ENCODE measurements at places on chromosomes 1 and 21.
A peak's percentile ranks its signal among the peaks of the same experiment; 100 is the strongest.

GRCh38 chr1:45876000-45876617 lies 72.7 kb downstream of the MAST2 start:
- no peak for DNase-seq

DNA sequence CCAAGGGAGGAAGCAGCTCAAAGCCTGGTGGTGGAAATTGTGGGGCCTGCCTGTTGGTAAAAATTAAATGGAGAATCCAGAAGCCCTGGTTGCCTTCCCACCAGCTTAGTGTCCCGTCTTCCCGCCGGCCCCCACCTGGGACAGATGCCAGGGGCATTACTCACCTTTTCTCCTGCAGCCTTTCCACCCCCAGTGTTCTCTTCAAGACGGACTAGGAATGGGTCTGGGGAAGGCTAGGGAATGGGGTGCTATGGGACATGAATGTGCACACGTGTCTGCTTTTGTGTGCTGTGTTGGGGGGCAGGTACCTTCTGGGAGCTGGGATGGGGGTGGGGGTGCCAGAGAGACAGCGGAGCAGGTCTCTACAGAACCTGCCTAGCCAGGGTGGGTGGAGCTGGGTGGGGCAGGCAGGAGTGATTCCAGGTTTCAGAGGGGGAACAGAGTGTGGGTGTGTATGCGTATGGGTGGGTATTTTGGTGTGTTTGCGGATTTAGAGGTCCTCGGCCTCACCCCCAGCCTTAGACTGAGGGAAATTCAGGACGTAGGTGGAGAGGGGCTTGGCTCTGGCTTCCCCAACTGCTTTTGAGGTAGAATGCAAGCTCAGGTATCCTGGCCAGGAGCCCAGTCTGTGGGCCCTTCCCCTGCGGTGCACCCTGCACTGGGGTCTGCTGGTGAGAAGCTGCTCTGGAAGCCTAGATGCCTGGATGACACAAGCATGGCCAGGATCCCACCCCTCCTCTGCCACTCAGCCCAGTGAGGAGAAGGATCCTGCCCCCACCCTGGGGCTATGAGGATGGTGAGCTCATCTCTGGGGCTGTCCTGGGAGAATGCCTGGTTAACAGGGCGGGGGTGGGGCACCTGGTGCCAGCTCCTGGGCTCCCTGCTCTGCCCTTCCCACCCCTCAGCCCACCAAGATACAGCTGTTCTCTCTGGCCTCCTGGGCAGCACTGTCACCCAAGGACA lies 7.8 kb downstream of the VANGL2 start:
- DNase-seq: no peak

- DNase-seq: no peak
Observed at GRCh38 chr21:20270365-20271055, 727.7 kb upstream of the NCAM2 start.

- DNase-seq: no peak
Observed at GRCh38 chr1:216531263-216532239, 108.3 kb upstream of the USH2A start.

DNA sequence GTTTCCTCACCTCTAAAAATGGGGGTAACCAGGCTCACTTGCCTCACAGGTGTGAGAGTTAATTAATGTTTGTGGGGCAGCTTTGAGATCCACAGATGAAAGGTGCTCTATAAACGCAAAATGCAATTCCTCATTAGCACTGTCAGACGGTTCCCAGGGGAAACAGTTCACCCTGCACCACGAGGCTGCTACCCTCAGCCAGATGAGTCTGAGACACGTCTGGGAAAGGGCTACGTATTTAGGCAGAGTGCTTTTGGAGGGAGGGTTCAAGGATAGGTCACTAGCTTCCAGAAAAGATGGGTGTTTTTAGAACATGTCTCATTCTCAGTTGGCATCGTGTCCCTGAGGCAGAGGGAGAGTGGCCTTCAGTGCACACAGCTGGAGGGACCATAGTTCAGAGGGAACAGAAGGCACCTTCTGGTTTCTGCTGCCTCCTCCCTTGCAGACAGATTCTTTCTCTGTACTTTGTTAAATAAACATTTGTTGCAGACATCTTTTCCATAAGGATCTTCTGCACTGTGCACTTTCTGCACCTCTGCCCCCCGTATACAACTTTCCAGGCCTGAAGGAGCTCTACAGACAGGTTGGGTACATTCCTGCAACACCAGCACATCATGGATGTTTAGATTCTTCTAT lies 139.9 kb downstream of the CLIC6 start:
- DNase-seq: no peak

DNA sequence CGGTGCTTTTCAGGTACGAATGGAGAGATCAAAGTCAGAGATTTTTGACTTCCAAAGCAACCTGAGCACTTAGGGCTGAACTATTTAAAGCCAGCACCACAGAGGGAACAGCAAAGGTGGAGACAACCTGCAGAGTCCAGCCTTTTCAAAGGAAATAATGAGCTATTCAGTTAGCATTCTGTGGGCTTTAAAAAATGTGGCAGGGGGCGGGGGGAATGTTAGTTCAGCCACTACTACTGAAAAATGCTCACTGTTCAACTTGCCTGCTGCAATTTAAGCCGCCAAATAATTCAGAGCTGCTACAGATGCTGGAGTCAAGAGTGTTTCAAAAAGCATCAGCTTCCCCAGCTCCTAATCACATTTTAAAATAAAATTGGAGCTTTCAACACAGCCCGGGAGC lies 473.3 kb upstream of the PLXNA2 start:
- DNase-seq: no peak

DNA sequence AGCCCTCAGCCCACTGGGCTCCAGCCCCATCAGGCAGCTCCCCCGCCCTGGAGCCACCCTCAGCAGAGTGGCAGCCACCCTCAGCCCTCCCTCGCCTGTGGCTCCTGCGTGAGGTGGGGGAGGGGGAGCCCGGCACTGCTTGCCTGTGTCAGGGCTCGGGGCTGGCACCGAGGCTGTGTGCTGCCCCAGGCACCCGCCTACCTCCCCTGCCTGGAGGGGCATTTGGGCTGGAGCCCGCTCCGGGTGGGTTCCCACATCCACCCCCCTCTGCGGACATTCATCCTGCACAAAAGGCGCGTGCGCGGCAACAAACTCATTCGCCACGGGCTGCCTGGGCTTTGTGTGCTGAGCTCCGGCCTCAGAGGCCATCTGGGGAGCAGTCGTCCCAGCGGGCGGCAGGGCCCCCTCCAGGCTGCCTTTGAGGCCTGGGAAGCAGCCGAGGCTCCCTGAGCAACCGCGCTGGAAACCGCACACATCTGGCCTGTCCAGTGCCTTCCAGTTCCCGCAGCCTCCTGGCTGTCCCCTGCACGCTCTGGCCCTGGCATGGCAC lies 12.6 kb upstream of the TNFRSF14 start:
- no peak for DNase-seq

GRCh38 chr1:23169727-23170335 lies 1.2 kb upstream of the LUZP1 start:
- peak; percentile 71 for DNase-seq

DNA sequence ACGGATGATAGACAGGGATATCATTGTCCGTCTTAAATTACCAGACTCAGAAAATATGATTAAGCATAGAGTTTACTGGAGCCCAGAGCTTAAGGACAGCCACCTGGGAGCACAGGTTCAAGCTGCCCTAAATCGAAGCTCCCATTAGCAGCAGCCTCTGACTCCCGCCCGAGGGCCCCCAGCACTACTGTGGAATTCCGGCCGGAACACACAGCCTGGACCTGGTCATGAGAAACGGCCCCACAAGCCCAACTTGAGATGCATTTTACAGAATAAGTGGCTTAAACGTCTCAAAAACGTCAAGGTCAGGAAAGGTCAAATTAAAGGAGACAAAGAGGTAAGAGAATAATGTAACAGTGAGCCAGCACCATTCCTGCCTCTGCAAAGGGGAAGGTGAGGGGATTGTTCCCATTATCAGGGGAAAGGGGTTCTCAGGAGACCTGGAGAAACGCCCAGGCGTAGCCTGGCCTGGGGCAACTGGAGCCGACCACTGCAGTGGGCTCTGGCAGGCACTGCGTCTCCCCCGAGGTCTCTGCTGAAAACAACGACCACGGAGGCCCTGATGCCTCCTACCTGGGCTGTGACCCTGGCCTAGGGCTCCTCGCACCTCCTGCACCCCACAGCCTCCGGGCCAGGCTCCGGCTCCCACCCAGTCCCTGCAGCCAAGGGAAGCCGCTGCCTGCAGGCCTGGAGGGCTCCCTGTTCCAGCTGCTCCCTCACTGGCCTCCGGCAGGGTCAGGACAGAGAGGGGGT lies 11.5 kb upstream of the COL6A1 start:
- no peak for DNase-seq

DNA sequence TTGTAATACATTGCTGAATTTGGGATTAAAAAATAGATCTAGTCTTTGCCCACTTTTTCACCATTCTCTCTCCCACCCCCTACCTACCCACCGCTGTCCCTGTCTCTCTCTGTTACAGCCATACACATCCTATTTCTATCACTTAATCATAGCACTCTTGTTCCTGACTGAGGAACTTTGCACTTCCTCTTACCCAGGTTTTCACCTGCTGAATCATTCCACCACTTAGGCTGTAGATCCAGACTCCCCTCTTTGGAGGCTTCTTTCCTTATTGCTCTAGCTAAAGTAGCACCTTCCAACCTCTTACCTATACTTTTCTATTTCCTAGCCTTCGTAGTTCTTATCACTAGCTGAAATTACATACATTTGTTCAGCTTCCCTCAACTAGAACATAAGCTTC lies 59.6 kb downstream of the ATP6V1G3 start:
- no peak for DNase-seq

DNA sequence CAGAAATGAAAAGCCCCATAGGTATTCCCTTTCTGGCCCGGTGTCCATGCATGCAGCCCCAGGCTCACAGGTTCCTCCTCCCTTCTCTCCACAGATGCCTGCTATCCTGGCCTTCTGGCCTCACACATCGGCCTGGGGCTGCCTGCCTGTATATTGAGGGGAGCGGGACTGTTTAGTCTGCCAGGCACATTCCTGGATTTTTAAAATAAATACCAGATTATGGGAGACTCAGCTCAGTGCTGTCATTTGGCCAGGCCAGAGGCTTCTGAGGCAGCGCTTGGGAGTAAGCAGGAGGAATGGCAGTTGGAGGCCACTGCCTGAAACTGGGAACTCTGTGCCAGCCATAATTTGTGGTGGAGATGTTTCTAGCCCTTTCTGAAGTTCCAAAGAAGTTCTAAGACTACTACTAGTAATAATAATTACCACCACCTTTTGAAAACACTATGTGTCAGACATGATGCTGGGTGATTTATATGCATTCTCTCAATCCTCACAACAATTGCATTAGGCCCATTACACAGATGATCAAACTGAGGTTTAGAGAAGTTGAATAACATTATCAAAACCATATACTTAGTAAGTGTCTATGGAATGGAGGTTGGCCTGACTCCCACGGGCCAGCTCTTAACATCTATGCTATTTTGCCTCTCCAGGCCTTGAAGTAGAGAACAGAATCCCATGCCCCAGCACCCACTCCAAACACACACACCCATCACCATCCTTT lies 107.6 kb downstream of the PLXNA2 start:
- DNase-seq: no peak

GRCh38 chr1:173258479-173259264 lies 51.5 kb upstream of the TNFSF4 start:
- DNase-seq: no peak

GRCh38 chr1:185517808-185518419 lies 200.9 kb upstream of the IVNS1ABP start:
- DNase-seq: no peak

DNA sequence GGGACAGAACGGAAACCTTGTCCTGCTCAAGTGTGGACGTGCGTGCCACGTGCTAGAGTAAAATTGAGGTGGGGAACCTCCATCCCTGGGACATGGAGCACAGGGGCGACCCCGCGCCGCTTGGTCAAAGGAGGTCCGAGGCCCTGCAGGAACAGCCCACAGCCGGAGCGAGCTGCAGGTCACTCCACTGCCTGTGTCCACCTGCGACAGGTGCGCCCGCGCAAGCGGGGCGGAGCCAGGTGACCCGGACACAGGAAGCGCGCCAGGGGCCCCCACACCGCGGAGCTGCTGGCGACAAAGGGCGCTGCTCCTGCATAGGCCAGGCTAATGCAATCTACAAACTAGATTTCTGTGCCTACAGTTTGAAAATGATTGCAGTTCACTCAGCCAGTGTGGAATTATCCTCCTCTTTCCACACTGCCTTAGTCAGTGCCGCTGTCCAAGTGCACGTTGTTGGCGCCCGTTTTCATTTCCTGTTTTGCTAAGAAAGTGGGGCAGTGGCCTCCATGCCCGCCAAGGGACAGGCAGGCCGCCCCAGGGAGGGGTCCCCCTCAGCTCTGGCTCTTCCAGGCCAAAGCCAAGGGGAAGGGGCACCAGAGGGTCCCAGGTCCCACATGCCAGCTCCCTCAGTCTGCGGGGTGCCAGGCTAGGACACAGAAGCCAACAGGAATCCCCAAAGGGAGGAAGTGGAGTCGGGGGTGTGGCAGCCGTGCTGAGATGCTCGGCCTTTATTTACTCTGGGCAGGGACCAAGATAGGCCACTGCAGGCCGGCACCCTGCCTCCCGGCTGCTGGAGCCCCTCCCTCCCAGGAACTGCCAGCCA lies 4.3 kb upstream of the NADK start:
- no peak for DNase-seq

- DNase-seq: no peak
Observed at GRCh38 chr21:16082038-16082816, 352.4 kb downstream of the USP25 start.

- DNase-seq: no peak
Observed at GRCh38 chr1:245984390-245985155, 522.5 kb downstream of the SMYD3 start.

GRCh38 chr1:70427976-70428375 lies 16.9 kb downstream of the CTH start:
- no peak for DNase-seq

DNA sequence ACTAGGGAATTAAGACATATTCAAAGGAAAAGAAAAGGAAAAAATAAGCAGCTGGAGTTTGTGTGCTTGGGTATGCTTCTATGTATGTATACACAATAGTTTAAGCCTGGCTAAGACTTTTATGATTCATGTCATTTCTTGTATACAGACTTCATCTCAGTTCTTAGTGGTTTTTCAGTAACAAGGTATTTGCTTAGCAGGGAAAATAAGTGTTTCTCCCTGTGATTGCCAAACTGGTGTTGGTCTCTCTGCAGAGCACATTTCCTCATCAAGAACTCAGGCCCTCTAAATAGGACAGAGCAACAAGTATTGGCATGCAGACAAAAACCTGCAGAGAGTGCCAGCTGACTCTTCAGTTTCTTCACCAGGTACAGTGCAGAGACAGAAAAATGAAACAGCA lies 484.4 kb upstream of the ZRANB2 start:
- no peak for DNase-seq

DNA sequence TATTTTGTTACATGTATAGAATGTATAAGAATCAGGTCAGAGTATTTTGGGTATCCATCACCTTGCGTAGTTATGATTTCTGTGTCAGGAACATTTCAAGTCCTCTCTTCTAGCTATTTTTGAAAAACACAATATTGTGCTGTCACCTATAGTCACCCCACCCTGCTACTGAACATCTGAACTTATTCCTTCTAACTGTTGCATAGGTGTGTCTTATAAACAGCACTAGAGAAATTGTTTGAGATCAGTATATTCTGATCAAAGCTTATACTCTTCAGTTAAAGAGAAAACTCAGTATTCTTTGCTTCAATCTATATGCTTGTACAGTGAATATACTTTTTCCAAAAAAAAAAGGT lies 96.0 kb downstream of the ASH1L start:
- DNase-seq: no peak

- DNase-seq: no peak
Observed at GRCh38 chr1:12544992-12545391, 73.0 kb downstream of the DHRS3 start.

- no peak for DNase-seq
Observed at GRCh38 chr1:85283475-85284199, 7.2 kb upstream of the BCL10 start.

Data from sciatic nerve (tissue), 2 donors.